ENCODE measurements at places on chromosomes 7 and 10.

GRCh38 chr7:130903358-130903974 lies 169.5 kb upstream of the KLF14 start:
- DNase-seq = peak; percentile 54

GRCh38 chr7:141534757-141535737 lies 16.2 kb upstream of the AGK start:
- DNase-seq = no peak

GRCh38 chr10:103610083-103610472 lies 116.6 kb downstream of the NEURL1 start:
- peak; percentile 52 for DNase-seq

DNA sequence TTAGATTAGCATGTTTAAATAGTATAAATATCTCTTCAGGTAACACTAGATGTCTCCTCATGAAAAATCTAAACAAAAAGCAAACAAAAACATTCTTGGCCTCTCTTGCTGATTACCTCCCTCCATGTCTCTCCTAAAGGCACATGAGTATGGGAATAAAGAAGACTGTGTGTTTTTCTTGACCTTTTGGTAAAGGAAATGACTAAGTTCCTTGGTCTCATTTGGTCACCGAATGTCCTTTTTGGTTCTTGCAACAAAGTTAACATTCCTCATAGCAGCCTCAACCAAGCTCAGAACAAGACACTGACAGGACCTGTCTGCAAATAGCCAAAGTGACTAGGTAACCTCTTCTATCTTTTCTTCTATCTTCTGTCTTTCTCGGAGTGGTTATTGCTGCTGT lies 35.5 kb downstream of the POM121L12 start:
- DNase-seq = no peak

DNA sequence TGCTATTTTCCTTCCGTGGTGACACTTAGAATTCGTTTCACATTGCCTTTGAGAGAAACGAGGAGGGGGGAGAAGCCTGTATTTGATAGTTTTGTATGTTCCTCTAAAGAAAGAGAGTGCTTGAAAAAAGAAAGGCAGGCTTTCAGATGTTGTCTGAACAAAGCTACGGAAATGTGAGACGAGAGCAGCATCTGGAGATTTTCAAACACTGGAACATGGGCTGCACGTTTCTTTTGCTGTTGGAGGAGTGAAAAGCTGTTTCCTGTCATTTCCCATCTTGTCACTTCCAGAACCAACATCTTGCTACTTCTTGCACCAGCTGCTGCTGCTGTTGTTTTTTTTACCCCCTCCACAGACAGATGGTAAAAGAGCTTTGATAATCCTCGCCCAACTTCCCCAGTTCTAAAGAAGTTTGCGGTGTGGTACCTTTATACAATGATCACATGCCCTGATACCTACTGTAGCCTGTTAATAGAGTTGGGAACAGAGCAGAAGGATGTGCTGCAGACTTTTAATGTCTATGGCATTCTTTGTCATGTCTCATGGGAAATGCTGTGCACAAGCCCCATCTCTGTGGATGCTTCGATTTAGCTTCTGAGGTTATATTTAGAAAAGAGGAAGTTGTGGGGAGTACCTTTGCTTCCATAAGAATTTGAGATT lies 408.1 kb downstream of the AUTS2 start:
- DNase-seq = no peak

DNA sequence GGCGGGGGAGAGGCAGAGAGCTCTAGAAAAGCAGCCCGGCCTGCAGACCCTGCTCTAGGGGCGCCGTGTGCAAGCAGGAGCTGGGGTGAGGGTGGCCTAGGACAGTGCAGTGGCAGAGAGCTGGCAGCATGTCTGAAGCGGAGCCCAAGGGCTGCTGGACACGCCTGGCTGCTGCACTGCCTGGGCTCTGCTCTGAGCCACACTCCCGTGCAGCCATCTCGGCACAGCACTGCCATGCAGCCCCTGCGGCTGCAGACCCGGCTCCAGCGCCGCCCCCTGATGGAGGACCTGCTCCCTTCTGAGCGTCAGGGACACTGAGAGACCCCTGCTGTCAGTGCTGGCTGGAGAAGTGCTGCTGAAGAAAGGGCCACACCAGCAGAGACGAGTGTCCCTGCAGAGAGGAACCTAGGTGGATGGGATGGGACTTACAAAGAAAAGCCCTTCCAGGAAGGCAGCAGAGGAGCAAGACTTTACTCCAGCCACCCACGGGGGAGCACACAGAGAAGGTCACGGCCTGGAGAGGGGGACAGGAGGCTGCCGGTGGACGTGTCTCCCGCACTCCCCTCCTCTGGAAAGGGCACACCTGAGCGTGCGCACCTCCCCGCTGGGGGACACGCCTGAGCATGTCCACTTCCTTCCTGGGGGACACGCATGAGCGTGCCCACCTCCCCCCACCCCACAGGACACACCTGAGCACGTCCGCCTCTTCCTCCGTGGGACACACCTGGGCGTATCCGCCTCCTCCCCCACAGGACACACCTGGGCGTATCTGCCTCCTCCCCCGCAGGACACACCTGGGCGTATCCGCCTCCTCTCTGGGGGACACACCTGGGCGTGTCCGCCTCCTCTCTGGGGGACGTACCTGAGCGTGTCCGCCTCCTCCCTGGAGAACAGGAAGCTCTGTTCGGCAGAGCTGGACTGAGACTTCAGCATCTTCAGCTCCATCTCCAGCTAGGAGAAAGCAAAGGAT lies 252.9 kb downstream of the MAD1L1 start:
- no peak for DNase-seq

- DNase-seq = no peak
These were observed 56.4 kb downstream of the DPYSL4 start for GRCh38 chr10:132243141-132243540.

- peak; percentile 86 for DNase-seq
These were observed 92.0 kb upstream of the INSIG1 start for GRCh38 chr7:155205368-155206317.

DNA sequence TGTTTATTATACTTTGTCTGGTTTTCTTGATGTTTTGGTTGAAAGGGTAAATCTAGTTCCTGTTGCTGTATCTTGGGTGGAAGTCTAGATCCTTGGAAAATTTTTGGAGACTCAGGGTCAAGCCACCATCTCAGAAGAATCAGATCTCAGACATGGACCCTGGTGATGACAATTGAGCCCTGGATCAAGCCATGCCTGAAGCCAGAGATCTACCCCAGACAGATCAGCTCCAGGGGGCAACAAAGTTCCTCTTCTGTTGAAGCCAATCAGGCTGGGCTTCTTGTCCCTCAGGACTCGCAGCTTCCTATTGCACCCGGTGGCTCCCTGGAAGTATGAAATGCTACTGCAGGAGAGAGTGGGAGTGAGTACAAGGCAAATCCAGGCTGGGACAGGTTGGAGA lies 106.9 kb downstream of the UNCX start:
- no peak for DNase-seq

GRCh38 chr7:46317256-46317655 lies 396.2 kb upstream of the IGFBP3 start:
- no peak for DNase-seq

DNA sequence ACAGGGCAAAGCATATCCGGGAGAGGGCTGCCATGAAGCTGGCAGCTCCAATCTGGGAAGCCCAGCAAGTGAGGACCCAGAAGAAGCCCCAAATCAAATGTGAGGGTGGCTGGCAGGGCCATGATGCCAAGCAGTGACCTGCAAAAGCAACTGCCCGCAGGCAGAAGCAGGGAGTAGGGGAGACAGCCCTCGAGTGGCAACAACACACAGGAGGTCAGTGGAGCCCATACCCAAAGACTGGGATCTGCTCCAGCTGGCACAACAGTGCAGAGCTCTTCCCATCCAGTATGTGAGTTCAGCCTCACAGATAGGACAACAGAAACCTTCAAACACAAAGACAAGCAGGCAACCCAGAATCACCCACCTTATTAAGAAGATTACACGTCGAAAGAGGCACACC lies 45.0 kb downstream of the GRID1 start:
- DNase-seq = no peak

- DNase-seq = no peak
These were observed 153.2 kb downstream of the CDH23 start for GRCh38 chr10:71549766-71550533.

- no peak for DNase-seq
These were observed 400.0 kb upstream of the AUTS2 start for GRCh38 chr7:69198250-69198649.

GRCh38 chr7:129676017-129676897 lies 64.7 kb downstream of the NRF1 start:
- DNase-seq = no peak

GRCh38 chr7:107579885-107580715 lies at the start of gene BCAP29:
Gene BCAP29, plus strand, starts transcription at chr7:107580246. Its CDS starts 527 bp downstream, at chr7:107580773.
- no peak for DNase-seq

GRCh38 chr10:86655596-86655995 lies 1.2 kb downstream of the OPN4 start:
- no peak for DNase-seq

- no peak for DNase-seq
These were observed 647 bp upstream of the NACAD start for GRCh38 chr7:45089341-45089891.

GRCh38 chr10:56003555-56003954 lies 357.5 kb downstream of the ZWINT start:
- DNase-seq = no peak

GRCh38 chr10:44471410-44471809 lies 86.5 kb upstream of the CXCL12 start:
- DNase-seq = no peak

DNA sequence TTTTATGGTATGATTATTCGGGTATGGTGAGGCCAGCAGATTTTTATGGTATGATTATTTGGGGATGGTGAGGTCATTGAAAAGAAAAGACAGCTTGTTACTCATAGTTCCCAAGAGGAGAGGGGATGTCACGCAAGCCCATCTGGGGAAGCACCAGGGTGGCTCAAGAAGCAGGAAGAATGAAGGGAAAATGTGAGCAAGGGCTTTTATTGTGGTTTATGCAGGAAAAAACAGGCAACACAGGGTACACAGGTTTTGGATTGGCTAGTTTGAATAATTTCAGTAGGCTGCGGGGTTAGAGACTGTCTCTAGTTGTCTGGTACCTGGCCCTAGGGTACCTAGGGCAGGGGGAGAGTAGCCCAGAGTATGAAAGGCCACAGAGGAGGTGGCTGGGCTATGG lies 26.8 kb upstream of the DGKI start:
- DNase-seq = no peak

All from AG09319 (cell line).